ENCODE measurements at places on chromosomes 3 and 15. TPM values are rescaled to one million over a fixed set of nuclear protein-coding genes. Genes with fewer than 3 reads are reported as not detected.
A peak's percentile ranks its signal among the peaks of the same experiment; 100 is the strongest.

GRCh38 chr3:101170062-101170771 lies 150.2 kb downstream of the IMPG2 start:
- DNase-seq = no peak

DNA sequence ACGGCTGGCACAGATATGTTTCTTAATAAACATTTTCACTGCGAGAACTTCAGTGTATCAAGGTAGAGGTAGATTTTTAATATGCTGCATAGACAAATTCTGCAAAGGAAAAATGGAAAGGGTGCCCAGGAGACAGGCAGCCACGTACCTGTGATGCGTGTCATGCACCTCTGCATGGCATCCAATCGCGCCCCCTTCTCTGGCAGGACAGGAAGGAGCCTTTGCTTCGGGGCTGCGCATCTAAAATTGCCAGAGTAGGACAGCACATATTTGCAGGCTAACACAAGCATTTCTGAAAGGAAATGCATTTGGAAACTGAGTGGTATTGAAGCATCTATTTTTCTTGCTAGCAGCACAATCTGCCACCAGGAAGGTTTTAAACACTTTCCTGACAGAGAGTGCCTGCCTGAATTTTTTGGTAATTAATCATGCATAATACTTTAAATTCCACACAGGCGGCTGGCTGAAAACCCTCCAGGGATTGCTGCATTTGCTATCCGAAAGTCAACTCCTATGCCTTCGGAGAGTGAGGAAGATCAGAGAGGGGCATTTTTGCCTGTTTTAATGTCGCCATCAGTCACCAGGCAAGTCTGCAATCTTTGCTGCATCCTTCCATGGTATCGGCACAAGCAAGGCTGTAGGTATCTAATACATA lies 165.1 kb upstream of the ATP10A start:
- DNase-seq = no peak

DNA sequence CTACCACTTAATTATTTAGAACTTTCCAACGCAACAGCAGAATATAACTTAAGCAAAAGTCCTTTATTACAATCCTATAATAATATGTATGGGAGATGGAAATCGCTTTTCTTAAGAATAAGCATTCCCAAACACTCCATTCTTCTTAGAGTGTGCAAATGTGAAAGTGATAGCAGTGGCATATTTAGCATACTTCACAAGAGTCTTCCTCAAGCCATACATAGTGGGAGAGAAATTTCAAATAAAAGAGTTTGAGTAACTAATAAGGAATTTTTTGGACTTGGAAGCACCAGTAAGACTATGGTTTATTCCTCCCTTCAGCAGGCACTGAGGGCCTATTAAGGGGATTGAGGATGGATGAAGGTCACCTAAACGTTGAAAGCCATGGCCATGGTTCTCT lies 22.1 kb upstream of the BNC1 start:
- no peak for DNase-seq

The ABHD17C gene
- 7.3 TPM for total RNA-seq

DNA sequence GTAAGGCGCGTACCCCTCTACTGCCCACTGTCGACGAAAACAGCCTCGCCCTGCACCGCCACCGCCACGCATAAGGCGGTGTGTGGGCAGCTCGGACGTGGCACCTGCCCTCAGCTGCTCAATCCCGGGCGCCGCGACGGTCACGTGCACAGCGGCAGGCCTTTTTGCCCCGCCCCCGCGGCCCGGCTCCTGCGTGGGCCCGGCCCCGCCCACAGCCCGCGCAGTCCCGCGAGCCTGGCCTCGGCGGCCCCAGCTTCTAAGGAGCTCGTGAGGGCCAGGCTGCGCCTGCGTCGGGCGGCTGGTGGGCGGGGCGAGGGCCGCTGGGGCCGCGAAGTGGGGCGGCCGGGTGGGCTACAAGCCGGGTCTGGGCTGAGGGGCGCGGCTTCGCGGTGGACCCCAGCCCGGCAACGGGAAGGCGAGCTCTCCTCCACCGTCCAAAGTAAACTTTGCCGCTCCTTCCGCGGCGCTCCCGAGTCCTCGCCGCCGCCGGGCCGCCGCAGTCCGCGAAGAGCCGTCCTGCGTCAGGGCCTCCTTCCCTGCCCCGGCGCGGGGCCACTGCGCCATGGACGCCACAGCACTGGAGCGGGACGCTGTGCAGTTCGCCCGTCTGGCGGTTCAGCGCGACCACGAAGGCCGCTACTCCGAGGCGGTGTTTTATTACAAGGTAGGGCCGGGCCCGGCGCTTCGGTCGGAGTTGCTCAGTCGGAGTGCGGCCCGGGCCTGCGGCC lies at the start of gene CAPN7:
TSS of gene CAPN7 (plus strand) at position 313 of the 728 bp plus-strand sequence. CDS start at position 563, 250 bp downstream.
- peak; percentile 22 for DNase-seq

DNA sequence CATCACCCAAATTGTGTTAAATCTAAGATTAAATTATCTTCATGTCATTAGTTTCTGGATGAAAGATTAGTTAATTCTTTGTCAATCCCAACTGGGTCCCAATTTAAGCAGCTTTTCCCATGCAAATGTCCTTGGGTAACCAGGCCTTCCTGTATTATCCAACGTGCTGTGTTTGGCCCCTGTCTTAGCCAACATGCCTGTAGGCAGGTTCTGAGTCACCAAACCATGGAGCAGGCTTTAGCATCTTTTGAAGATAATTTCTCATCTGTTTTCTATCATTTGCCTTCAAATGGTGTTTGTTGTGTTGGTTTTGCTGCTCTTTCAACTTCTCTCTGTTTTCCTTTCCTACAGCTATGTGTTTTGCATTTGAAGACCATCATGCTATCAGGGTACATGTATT lies 216.2 kb downstream of the ITPR1 start:
- DNase-seq = no peak

The GRK7 gene
- not detected for total RNA-seq
